Naive thymus-derived CD4-positive, alpha-beta T cell (primary cell): ENCODE measurements at places on chromosomes 12 and 14. TPM values are rescaled to one million over a fixed set of nuclear protein-coding genes. Genes with fewer than 3 reads are reported as not detected.
A peak's percentile ranks its signal among the peaks of the same experiment; 100 is the strongest.

DNA sequence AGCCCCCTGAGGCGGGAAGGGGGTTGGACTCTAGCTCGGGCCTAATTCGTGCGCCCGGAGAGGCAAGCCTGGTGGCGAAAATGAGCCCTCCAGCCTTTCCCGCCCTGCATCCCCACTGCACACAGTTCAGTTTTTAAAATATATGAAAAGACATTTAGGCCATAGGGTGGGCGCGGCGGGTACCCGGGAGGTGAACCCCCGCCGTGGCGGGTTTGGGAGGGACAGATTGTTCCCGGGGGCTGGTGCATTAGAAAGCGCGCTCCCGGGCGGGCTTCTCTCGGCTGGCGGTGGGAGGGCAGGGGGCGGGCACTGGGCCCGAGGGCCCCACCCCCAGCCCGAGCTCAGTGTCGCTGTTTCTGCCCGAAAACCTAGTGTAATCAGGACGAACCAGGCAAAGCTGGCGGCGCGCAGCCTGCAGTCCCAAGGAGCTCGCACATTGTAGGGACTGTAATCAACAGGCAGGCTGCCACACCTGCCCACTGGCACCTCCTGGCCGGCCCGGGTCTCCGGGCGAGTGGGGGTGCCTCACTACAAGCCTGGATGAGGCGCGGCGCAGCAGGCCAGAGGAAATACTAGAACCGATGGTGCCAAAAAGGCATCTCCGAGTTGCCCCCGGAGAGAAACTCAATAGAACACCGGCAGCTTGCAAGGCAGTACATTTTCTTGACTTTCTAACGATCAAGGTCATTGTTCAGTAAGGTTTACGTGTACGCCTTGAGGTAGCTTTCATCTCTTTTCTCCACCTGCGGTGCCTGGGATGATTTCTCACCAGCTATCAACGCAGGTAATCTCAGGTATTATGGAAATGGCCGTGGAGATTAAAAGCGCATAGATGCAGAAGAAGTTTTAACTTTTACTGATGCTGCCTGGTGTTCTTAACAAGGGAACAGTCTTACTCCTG, 764 bp upstream of the SPTB start:
- DNase-seq: peak; percentile 29

- DNase-seq: no peak
Measured at GRCh38 chr12:106238146-106238545, 9.7 kb downstream of the CKAP4 start.

DNA sequence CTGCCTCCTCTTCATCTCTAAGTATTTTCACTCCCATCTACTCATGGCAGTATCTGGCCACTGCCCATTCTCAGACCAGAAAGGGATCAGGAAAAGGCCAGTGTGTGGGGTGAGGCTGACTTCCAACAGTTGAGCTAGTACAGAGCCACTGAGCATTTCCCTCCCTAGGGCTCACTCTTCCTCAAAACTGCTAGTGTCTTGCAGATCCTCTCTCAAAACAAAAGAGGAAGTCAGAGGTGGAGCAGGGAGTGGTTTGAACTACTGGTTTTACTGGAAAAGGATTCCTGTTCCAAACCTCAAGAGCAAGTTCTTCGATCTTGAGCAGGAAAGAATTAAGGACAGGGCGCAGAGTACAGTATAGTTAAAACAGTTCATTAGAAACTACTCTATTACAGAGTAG, 11.7 kb upstream of the RNASE10 start:
- no peak for DNase-seq

GRCh38 chr12:8609061-8609570, 3.5 kb downstream of the AICDA start:
- DNase-seq: no peak

DNA sequence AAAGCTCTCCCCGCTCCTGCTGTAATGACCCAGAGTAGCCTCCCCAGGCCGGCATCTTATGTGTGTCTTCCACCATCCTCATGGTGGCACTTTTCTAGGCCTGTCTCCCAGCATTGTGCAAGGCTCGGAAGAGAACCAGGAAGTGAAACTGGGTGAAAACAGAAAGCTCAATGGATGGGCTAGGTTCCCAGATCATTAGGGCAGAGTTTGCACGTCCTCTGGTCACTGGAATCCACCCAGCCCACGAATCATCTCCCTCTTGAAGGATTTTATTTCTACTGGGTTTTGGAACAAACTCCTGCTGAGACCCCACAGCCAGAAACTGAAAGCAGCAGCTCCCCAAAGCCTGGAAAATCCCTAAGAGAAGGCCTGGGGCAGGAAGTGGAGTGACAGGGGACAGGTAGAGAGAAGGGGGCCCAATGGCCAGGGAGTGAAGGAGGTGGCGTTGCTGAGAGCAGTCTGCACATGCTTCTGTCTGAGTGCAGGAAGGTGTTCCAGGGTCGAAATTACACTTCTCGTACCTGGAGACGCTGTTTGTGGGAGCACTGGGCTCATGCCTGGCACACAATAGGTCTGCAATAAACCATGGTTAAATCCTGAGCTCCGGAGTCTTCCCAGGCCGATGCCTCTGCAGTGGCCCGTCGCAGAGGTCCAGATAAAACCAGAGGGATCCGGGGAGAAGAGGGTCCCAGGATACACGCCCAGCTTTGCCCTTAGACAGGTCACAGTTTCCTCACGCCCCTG, 15.6 kb downstream of the ACVRL1 start:
- DNase-seq: no peak

Gene CLEC2B
- 75.1 TPM for total RNA-seq

Gene POTEG
- total RNA-seq: not detected

Gene KLRC4
- total RNA-seq: not detected
